Keratinocyte (primary cell): ENCODE measurements at places on chromosomes 1 and 21.

DNA sequence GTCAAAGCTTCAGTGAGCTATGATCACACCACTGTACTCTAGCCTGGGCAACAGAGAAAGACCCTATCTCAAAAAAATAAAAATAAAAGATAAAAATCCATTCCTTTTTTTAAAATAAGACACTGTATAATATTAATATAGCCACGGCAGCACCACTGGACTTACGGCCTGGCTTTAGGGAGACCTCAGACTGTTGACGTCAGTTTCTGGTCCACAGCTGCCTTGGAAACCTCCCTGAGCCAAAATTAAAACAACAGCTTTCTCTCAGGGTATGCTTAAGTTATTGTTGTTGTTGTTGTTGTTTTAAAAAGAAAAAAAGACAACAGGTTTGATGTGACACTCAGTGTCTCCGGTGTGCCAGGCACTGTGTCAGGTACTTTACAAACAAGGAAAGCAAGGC lies 42.0 kb downstream of the CAPZB start:
- DNase-seq, result no peak

- no peak for DNase-seq
These were observed 44.0 kb downstream of the TMCC2 start for GRCh38 chr1:205271745-205272144.

DNA sequence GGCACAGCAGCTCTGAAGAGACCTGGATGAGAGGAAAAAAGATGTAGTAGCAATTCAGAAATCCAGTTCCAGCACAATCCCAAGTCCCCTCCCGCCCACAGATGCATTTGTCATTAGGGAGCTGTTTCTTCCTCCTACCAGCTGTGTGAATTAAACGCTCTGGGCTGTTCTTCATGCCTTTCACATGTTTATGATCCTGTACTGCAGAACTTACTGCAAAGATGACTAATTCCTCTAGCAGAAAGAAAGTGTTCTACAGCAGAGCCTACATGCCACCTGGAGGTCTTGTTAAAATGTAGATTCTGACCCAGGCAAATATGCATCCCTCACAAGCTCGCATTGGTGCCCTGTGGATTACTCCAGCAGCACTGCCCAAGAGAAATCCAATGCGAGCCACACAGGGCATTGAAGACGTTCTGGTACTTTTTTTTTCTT lies 6.5 kb downstream of the ENO1 start:
- no peak for DNase-seq

GRCh38 chr1:77590651-77591050 lies 91.8 kb downstream of the ZZZ3 start:
- no peak for DNase-seq
